Activated CD4-positive, alpha-beta T cell treated with anti-CD3 and anti-CD28 coated beads, Interleukin-2, amount 50 U/mL, for 4 hours (primary cell): ENCODE measurements at places on chromosomes 4 and X.

DNA sequence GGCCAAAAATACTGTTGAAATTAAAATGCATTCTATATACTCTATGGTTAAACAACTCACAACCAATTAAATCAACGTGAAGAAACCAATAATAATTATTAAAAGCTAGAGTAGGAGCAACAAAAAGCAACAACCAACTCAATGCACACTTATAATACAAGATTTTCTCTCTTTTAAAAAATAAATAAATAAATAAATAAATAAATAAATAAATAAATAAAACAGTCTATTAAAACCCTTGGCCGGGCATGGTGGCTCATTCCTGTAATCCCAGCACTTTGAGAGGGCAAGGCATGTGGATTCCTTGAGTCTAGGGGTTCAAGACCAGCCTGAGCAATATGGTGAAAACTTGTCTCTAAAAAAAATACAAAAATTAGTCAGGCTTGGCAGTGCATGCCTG is 62.7 kb downstream of the ENOX2 start:
- DNase-seq, result no peak

GRCh38 chr4:123673971-123674370 is 277.4 kb downstream of the SPRY1 start:
- no peak for DNase-seq

DNA sequence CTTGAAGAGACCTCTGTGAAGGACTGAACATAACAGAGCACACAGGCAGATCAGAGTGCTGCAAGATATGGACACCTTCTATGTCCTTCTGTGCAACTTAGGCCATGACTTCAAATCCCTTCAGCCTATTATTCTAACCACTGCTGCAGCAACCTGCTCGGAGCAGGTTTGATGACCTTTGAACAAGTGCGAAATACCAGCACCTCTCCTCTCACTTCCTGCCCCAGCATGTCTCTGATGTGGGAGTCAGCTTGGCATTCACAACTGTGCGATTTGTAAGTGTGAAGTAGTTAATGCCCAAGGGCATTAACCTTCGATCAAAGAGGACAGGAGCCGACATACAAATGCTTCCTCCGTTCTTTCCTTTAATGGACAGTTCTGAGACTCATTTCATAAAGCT is 1.6 kb upstream of the EXOC1 start:
- DNase-seq, result peak; percentile 3

DNA sequence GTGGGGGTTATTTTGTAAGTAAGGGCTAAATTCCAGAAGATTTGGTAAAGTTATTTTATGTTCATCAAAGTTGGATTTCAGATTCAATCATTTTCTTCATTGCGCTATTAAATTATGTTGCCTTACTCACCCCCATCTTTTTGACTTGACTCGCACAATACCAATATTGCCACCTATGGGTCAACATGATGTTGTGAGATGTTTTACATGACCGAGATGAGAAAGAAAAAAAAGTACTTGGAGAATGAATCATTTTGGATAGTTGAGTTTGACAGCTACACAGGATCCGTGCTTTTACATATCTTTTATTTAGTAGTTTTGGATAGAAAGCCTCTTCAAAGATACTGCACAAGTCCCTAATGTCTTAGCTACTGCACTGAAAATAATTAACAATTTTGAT is 224.2 kb upstream of the EMCN start:
- DNase-seq, result no peak

GRCh38 chr4:155497306-155497705 is 120.5 kb upstream of the MAP9 start:
- no peak for DNase-seq

DNA sequence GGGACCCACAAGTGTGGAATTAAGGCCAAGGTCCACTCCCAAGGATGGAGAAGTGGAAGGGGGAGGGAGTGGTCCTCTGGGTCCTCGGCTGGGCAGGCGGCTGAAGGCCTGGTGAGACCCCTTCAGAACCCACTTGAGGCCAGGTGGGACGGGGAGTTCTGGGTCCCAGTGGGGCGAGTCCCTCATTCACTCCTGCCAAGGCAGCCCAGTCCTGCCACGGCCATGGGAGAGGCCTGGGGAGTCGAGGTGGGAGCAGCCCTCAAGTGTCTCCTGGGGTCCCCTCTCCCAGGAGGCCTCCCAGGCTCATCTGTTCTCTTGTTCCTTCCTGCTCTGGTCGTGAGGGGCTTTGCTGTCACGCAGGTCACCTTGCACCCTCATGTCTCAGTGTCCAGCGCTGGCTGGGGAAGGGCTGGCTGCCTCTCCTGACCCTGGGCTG is 6.1 kb upstream of the SH3BP2 start:
- DNase-seq, result no peak

GRCh38 chr4:155667568-155668511 is 1.2 kb downstream of the GUCY1A1 start:
- no peak for DNase-seq

- DNase-seq, result no peak
Observed at GRCh38 chr4:3715061-3715854, 50.9 kb upstream of the ADRA2C start.

- DNase-seq, result no peak
Observed at GRCh38 chrX:71514367-71515037, 18.4 kb upstream of the OGT start.

DNA sequence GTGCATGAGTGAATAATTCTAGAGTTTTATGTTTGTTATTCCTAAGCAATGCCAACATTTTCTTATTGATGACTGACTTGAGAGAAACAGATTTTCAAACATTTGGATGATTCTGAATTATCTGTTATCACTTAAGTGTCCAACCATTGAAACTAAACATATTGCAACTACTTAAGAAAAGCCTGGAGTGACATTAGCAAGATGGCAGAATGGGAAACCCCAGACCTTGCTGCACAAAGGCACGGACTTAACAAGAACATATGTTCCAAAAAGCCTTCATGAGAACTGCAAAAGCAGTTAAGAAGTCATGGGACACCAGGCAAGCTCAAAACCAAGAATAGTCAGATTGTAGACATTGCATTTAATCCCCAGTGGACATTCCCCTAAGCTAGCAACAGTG is 215.1 kb downstream of the DCHS2 start:
- no peak for DNase-seq

GRCh38 chr4:1086011-1086410 is 27.4 kb downstream of the RNF212 start:
- DNase-seq, result no peak

GRCh38 chr4:82123934-82124333 is 249.9 kb downstream of the HNRNPD start:
- DNase-seq, result no peak

DNA sequence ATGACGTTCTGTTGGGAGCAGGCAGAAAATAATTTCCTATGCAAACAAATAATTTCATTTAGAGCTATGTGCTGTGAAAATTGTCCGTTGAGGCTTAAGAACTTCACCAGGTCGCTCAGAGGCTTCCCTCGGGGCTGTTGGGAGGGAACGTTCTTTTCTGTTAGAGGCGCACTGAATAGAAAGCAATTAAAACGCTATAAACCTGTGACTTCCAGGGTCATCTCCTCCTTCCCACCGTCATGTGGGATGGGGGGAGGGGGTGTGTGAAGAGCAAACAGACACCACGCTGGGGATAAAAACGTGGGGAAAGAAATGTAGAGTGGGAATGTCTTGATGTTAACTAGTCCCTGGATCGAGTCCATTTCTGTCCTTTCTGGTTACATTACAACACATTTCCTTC is 35.2 kb upstream of the ZNF518B start:
- DNase-seq, result no peak

DNA sequence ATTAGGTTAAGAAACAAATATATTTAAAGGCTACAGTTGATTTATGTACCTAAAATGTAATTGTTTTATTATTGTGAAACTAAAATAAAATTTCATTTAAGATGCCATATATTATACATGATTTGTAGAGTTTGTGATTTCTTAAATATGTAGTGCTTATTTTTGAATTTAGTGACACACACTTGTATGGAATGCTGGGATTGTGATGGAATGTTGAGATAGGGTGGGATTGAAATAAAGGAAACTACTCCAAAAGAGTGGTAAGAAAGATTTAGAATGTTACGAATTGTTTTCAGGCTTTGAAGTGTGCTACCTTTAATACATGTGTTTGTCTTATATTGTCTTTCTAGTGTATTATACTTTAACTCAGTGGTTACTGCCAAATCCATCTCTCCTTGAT is 330.3 kb upstream of the PITX2 start:
- DNase-seq, result no peak

DNA sequence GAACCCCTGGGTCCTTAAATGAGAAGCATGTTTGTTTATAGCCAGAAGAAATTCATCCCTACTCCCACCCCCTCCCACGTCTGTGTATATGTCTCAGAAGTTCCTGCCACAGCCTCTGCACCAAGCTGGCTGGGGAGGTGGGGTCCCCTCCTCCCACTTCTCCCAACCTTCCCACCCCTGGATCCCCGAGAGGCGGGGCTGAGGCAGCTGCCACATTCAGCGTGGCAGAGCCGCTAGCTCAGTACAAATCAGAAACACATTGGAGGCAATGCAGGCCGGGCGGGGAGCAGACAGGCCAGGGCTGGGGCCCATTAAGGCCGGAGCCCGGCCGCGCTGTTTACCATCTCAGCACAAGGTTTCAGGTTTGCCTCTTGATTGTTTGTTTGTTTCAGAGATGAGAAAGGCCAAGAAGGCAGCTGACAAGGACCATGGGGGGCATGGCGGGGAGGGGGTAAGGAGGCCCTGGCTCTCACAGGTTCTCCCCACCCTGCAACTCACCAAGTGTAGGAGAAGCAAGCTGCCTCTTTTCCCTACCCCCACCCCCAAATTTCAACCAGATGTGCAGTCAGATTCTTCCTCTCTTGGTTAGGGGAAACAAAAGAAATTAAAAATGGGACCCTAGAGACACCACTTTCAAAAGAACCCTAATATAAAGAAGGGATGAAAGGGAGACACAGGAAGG is 22.3 kb downstream of the PJA1 start:
- no peak for DNase-seq

DNA sequence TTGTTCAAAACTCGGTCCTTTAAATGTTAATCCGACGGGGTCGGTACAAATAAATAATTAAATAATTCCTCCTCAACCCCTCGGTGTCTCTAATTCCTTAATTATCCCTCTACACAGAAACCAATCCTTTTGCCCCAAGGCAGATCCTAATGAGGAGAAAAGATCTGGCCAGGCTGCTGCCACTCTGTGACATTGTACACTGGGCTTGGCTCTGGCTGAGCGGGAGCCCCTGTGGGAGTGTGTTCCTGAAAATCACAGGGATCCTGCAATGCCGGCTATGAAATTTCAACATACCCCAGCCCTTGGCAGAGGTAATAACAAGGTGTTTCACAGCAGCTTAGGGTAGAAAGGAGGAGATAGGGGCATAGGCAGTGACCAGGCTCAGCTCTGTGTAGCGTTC is 96.0 kb downstream of the DHRSX start:
- DNase-seq, result no peak

DNA sequence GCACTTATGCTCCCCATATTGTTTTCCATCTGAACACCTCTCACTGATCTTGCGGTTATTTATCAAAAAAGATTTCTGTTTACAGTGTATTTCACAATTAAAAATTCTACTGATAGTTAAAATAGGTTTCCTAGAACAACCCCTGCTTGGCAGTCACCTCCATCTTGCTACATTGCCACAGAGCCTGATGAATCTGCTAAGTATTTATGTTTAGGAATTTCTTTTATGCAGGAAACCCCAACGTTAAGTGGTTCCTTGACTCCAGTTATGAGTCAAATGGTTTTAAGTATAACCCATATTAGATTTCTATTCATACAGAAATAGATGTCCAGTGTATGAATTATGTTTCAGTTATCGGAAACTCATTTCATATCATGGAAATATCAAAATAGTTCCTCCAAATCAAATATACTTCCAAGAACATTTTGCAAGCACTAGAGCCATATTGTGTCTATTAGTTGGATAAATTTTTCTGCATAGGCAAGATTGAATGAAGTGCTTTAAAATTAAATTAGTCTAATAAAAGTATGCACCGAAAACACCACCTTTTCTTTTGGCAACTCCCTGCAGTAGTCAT is 20.6 kb downstream of the GALNT7 start:
- DNase-seq, result no peak

DNA sequence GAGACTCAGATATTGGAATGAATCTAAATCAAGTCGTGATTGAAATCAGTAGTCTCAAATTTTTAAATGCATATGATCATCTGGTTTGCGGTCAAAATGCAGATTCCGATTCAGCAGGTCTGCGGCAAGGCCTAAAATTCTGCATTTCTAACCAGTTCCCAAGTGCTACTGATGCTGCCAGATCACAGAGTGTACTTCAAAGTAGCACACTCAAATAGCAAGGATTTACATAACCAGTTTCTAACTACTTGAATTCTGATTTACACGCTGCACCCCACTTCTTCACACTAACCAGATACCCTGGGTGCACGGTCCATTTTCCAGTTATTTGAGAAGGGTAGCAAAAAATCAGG is 752 bp downstream of the MBTPS2 start:
- DNase-seq, result no peak

- no peak for DNase-seq
Observed at GRCh38 chr4:180617196-180617595, 1626.0 kb upstream of the TENM3 start.

GRCh38 chr4:161762796-161763195 is 401.0 kb downstream of the FSTL5 start:
- DNase-seq, result no peak

DNA sequence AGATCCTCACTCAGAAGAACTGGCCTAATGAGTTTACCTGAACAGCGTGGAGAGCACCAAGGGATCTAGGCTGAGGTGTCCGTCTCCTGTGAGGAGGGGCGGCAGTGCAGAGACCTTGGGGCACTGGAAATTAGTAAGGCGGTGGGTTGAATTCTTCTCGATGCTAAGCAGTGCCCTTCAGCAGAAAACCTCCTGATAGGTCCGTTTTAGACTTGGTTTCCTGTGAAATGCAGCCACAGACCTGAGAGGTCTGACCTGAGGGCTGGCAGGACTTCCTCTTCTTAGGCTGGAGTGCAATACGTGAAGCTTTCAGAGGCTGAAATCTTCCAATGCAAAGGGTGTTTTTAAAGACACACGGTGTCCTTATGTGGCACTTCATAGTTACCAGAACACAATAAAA is at the start of gene CLNK:
Gene CLNK, minus strand, starts transcription at position 138 of the 400 bp plus-strand sequence. CDS start 16,899 bp downstream, outside the sequence.
- no peak for DNase-seq

GRCh38 chr4:107854356-107855022 is 29.8 kb downstream of the SGMS2 start:
- DNase-seq, result no peak

GRCh38 chr4:129328162-129328561 is 232.2 kb downstream of the C4orf33 start:
- DNase-seq, result no peak

DNA sequence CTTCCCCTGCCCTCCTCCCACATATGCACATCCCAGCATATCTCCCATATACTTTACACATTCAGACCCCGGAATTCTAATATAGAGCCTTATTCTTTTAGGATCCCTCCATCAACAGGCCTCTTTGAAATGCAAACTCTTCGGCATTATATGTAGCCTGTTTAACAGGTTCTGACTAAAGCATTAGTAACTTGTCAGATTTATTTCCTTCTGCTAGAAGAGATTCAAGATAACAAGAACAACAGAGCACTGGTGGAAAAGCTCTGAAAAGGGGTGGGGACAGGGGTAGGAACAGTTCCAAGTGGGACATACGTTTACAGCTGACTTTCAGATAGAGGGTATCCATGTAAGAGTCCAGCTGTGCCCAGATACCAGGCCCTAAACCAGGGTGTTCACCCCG is 31.7 kb upstream of the PRPS1 start:
- DNase-seq, result no peak
